Fibroblast of lung (primary cell): ENCODE measurements at places on chromosomes 16 and 17. TPM values are rescaled to one million over a fixed set of nuclear protein-coding genes. Genes with fewer than 3 reads are reported as not detected.
A peak's percentile ranks its signal among the peaks of the same experiment; 100 is the strongest.

DNA sequence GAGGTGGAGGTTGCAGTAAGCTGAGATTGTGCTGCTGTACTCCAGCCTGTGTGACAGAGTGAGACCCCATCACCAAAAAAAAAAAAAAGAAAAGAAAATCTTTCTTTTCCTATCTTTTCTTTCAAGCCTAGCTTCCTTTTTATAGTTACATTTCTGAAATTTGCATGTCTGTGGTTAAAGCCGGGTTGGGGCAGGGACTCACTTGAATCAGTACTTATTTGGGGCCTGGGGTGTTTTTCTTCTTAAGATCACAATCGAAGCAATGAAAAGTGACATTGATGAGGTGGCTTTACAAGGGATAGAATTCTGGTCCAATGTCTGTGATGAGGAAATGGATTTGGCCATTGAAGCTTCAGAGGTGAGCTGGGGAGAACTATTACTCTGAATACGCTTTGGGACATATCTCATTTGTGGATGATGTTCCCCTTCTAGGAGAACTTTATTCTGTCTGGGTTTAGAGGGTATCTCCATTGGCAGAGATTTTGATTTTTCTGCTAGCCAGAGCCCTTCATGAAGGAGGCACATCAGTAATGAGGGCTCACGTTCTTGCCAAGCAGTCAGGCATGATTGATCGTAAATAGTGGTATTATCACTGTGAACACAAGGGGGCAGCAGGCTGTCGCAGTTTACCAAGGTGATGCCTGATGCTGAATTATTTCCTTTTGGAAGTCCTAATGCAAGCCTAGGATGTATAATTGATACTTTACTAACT is 14.3 kb downstream of the KPNB1 start:
- H3K4me3 ChIP-seq, result no peak overlapping the region
- H3K36me3 ChIP-seq, result peaks cover 23% of the 10 kb centered on the region
- no peak overlapping the region for H3K27ac ChIP-seq
- peak; percentile 48 for DNase-seq
- H3K27me3 ChIP-seq, result no peaks in the 10 kb centered on the region

GRCh38 chr16:2992383-2993081 is 12.3 kb upstream of the PKMYT1 start:
- H3K4me1 ChIP-seq, result no peaks in the 10 kb centered on the region
- no peak for DNase-seq
- no peaks in the 10 kb centered on the region for H3K27me3 ChIP-seq
- H3K36me3 ChIP-seq, result no peaks in the 10 kb centered on the region

GRCh38 chr17:42438600-42439567 is 15.8 kb upstream of the CAVIN1 start:
- DNase-seq, result no peak
- no peak overlapping the region for H3K4me3 ChIP-seq
- no peak overlapping the region for H3K27ac ChIP-seq
- H3K4me1 ChIP-seq, result peaks cover 4% of the 10 kb centered on the region
- no peaks in the 10 kb centered on the region for H3K27me3 ChIP-seq
- no peaks in the 10 kb centered on the region for H3K36me3 ChIP-seq

CACNA1G gene
- total RNA-seq, result 0.26 and 0.99 TPM in 2 replicates

DNA sequence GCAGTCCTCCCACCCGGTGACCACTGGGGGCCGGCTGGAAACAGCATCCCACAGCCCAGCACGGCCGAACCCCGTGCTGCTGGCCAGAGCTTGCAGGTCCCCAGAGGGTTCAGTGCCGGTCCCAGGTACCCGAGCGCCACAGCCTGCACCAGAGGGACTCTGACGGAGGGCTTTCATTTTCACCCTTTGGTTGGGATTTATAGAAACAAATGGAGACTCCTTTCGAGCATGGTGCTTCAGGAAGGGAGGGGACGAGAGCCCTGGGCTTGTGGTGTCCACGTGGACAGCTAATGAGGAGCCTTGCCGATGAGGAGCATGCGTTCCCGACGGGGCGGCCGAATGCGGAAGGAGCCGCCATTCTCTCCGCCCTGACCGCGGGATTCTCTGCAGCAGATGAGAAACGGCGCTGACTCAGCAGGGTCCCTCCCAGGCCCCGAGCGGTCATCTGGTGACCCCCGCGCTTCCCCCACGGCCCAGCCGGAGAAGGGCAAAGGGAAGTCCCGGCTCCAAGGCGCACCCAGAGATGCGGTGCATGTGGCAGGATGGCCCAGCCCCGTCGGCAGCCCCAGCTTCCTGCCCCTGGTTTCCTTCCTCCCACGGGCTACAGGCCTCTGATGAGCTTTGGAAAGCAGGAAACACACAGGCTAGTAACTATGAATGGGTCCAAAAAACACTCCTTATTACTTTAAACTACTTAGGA is 9.8 kb downstream of the SLC38A10 start:
- H3K27me3 ChIP-seq, result no peaks in the 10 kb centered on the region
- peaks cover 11% of the 10 kb centered on the region for H3K36me3 ChIP-seq
- DNase-seq, result peak; percentile 21
- H3K4me1 ChIP-seq, result no peaks in the 10 kb centered on the region

- DNase-seq, result peak; percentile 11
- H3K27me3 ChIP-seq, result no peaks in the 10 kb centered on the region
- no peaks in the 10 kb centered on the region for H3K36me3 ChIP-seq
- H3K27ac ChIP-seq, result no peak overlapping the region
- peaks cover 3% of the 10 kb centered on the region for H3K4me1 ChIP-seq
- H3K4me3 ChIP-seq, result no peak overlapping the region
These were observed 140.7 kb downstream of the KATNIP start for GRCh38 chr16:27690608-27691007.

MT1X gene
- total RNA-seq, result 86.8 and 137 TPM in 2 replicates

DNA sequence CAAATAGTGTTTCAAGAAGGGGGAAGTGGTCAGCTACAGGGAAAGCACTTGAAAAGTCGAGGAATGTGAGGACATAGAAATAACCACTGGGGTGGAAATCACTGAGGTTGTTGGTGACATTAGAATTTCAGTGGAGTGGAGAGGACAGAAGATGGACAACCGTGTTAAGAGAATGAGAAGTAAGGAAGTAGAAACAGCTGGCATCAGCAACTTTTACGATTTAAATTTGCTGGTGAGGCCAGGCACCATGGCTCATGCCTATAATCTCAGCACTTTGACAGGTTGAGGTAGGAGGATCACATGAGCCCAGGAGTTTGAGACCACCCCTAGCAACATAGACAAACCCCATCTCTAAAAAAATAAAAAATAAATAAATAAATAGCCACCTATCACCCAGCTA is 83.2 kb upstream of the PSMD7 start:
- H3K27me3 ChIP-seq, result no peaks in the 10 kb centered on the region
- H3K36me3 ChIP-seq, result no peaks in the 10 kb centered on the region
- no peak overlapping the region for H3K27ac ChIP-seq
- no peak overlapping the region for H3K4me3 ChIP-seq
- no peaks in the 10 kb centered on the region for H3K4me1 ChIP-seq

FASN gene
- total RNA-seq, result 85.0 and 242 TPM in 2 replicates

DNA sequence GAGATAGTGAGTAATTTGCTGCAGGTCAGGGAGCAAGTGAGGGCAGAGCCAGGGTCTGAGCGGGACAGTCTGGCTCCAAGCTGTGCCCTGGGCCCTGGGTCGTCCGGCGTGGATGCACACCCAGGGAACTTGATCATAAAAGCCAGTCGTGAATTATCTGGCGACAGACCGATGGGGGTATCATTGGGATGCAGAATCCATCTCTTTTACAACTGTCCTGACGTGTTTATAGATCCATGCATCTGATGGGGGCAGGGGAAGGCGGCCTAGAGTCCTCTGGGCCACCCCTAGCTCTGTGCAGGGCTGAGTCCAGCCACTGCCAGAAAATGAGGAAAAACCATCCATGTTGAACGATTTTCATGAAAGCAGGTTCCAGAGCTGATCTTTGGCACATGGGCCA is 332.8 kb downstream of the C16orf95 start:
- DNase-seq, result no peak
- no peaks in the 10 kb centered on the region for H3K36me3 ChIP-seq
- no peak overlapping the region for H3K27ac ChIP-seq
- H3K27me3 ChIP-seq, result no peaks in the 10 kb centered on the region
- H3K4me3 ChIP-seq, result no peak overlapping the region
- H3K4me1 ChIP-seq, result no peaks in the 10 kb centered on the region

NLGN2 gene
- 5.1 and 12.1 TPM in 2 replicates for total RNA-seq

GRCh38 chr16:54489225-54490111 is 202.9 kb upstream of the IRX3 start:
- no peak for DNase-seq
- H3K4me3 ChIP-seq, result no peak overlapping the region
- no peak overlapping the region for H3K27ac ChIP-seq
- H3K36me3 ChIP-seq, result no peaks in the 10 kb centered on the region

GRCh38 chr17:51748749-51749604 is 409.5 kb downstream of the CA10 start:
- no peaks in the 10 kb centered on the region for H3K27me3 ChIP-seq
- DNase-seq, result no peak
- H3K36me3 ChIP-seq, result no peaks in the 10 kb centered on the region
- no peaks in the 10 kb centered on the region for H3K4me1 ChIP-seq
- no peak overlapping the region for H3K27ac ChIP-seq

GRCh38 chr17:35449371-35449931 is 885 bp upstream of the SLFN13 start:
- H3K27ac ChIP-seq, result no peak overlapping the region
- peak overlapping the region; percentile 62 for H3K4me3 ChIP-seq
- H3K4me1 ChIP-seq, result no peaks in the 10 kb centered on the region
- DNase-seq, result peak; percentile 38
- no peaks in the 10 kb centered on the region for H3K36me3 ChIP-seq
- peaks cover 6% of the 10 kb centered on the region for H3K27me3 ChIP-seq

NOG gene
- 0.51 and 0.99 TPM in 2 replicates for total RNA-seq

MYOCD gene
- total RNA-seq, result 0.17 and 0.26 TPM in 2 replicates

GRCh38 chr17:70127221-70127873 is 42.0 kb upstream of the KCNJ2 start:
- no peaks in the 10 kb centered on the region for H3K4me1 ChIP-seq
- no peaks in the 10 kb centered on the region for H3K27me3 ChIP-seq
- H3K4me3 ChIP-seq, result no peak overlapping the region
- no peak overlapping the region for H3K27ac ChIP-seq

DNA sequence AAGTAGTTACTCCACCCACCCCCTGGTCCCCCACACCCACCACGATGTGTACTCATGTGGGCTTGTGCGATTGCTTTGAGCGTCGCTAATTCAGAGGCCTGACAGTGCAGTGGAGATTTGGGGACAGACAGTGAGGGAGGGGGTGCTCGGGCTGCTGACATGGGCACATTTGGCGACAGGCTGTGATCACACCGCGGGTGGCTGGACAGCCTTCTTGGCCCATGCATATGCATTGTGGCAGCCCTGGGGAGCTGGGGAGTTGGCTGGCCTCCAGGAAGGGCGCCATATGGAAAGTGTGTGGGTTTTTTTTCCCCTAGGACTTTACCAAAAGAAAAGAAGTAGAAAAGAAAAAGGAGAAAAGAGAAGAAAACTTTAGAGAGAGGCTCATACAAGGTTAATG is 275.5 kb upstream of the N4BP1 start:
- no peak overlapping the region for H3K4me3 ChIP-seq
- H3K27ac ChIP-seq, result no peak overlapping the region
- H3K27me3 ChIP-seq, result no peaks in the 10 kb centered on the region
- no peaks in the 10 kb centered on the region for H3K36me3 ChIP-seq
- no peaks in the 10 kb centered on the region for H3K4me1 ChIP-seq

GRCh38 chr17:14871921-14872320 is 393.2 kb downstream of the PMP22 start:
- peak; percentile 84 for DNase-seq
- no peaks in the 10 kb centered on the region for H3K4me1 ChIP-seq
- no peak overlapping the region for H3K27ac ChIP-seq
- H3K36me3 ChIP-seq, result no peaks in the 10 kb centered on the region

- H3K4me1 ChIP-seq, result no peaks in the 10 kb centered on the region
- no peak overlapping the region for H3K4me3 ChIP-seq
- no peaks in the 10 kb centered on the region for H3K36me3 ChIP-seq
- no peak for DNase-seq
- H3K27me3 ChIP-seq, result no peaks in the 10 kb centered on the region
- no peak overlapping the region for H3K27ac ChIP-seq
These were observed 14.1 kb upstream of the DNAI2 start for GRCh38 chr17:74259667-74260524.

- H3K27me3 ChIP-seq, result peaks cover 65% of the 10 kb centered on the region
- no peaks in the 10 kb centered on the region for H3K4me1 ChIP-seq
- no peaks in the 10 kb centered on the region for H3K36me3 ChIP-seq
- peak overlapping the region; percentile 2 for H3K4me3 ChIP-seq
These were observed 2.2 kb downstream of the IRX3 start for GRCh38 chr16:54284319-54284930.

DHRS13 gene
- 6.9 and 7.8 TPM in 2 replicates for total RNA-seq

ITGAE gene
- total RNA-seq, result 15.9 and 29.7 TPM in 2 replicates

- H3K36me3 ChIP-seq, result peaks cover 2% of the 10 kb centered on the region
- H3K27me3 ChIP-seq, result no peaks in the 10 kb centered on the region
These were observed 8.3 kb downstream of the HS3ST3B1 start for GRCh38 chr17:14308965-14309879.

KRTAP1-1 gene
- not detected in 2 replicates for total RNA-seq

GRCh38 chr17:80277751-80278671 is 17.4 kb downstream of the RNF213 start:
- peak; percentile 17 for DNase-seq
- H3K4me3 ChIP-seq, result no peak overlapping the region
- no peaks in the 10 kb centered on the region for H3K27me3 ChIP-seq
- H3K36me3 ChIP-seq, result peaks cover 26% of the 10 kb centered on the region
- peaks cover 5% of the 10 kb centered on the region for H3K4me1 ChIP-seq

- H3K4me3 ChIP-seq, result no peak overlapping the region
- DNase-seq, result no peak
- no peaks in the 10 kb centered on the region for H3K36me3 ChIP-seq
- no peak overlapping the region for H3K27ac ChIP-seq
These were observed 3.7 kb upstream of the USP32 start for GRCh38 chr17:60395508-60396065.

- no peak for DNase-seq
- peaks cover under 1% of the 10 kb centered on the region for H3K4me1 ChIP-seq
- H3K36me3 ChIP-seq, result peaks cover 25% of the 10 kb centered on the region
- no peak overlapping the region for H3K27ac ChIP-seq
These were observed 4.6 kb upstream of the ATP2A1 start for GRCh38 chr16:28873543-28874201.

COG4 gene
- 79.6 and 117 TPM in 2 replicates for total RNA-seq

FLYWCH2 gene
- total RNA-seq, result 55.2 and 56.8 TPM in 2 replicates

DNA sequence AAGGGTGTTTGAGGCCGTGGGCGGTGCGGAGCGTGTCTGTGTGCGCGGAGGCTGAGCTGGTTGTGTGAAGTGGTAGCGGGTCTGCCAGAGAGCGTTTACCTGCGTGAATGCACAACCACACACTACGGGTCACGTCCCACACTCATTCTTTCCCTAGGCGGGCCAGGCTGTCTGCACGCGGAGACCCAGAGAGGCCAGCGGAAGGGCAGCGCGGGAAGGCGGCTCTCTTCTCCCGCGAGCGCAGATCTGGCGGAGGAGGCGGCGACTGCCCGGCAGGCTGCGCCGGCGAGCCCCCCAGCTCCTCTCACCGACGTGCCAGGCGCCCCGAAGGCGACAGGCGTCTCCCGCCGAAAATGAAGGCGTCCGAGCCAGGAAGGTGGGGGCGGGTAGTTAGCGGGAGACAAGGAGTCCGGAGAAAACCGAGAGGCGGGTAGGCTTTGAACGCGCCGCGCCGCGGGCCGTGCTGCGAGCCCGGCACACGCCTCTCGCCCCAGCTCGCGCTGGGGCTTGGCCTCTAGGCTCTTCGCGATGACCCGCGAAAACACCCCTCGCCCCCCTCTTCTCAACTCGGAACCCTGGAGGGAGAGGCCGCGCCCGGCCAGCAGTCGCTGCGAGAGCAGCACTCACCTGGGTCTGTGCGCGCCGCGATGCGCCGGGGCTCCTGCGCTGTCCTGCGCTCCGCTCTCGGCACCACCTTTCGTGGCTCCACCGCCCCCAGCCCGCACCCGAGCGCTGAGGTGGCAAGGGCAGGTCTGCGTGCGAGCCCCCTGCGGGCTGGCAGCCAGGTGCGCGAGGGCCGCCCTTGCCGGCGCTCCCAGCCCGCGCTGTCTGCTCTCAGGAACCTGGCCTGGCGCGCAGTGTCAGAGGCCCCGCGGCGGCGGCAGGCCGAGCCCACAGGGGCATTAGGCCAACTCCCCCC is 2.0 kb upstream of the FOXF1 start:
- peak overlapping the region; percentile 97 for H3K27ac ChIP-seq
- H3K4me1 ChIP-seq, result peaks cover 13% of the 10 kb centered on the region
- H3K36me3 ChIP-seq, result peaks cover 20% of the 10 kb centered on the region
- H3K27me3 ChIP-seq, result no peaks in the 10 kb centered on the region
- peak overlapping the region; percentile 75 for H3K4me3 ChIP-seq
